ENCODE measurements at places on chromosomes 12 and 14. TPM values are rescaled to one million over a fixed set of nuclear protein-coding genes. Genes with fewer than 3 reads are reported as not detected.

DNA sequence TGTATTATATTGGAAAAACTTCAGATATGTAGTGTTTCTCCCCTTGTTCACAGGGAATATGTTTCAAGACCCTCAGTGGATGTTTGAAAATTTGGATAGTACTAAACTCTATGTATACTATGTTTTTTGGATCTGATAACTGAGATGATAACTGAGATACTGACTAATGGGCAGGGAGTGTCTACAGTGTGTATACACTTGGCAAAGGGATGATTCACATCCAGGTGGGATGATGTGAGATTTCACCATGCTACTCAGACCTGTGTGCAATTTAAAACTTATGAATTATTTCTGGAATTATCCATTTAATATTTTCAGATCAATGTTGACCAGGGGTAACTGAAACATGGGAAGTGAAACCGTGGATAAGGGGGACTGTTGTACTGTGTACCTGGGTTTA lies 13.8 kb downstream of the RAD51B start:
- no peak overlapping the region for H3K27ac ChIP-seq
- no peaks in the 10 kb centered on the region for H3K4me1 ChIP-seq
- H3K36me3 ChIP-seq: peaks cover 20% of the 10 kb centered on the region
- no peak overlapping the region for H3K4me3 ChIP-seq
- no peaks in the 10 kb centered on the region for H3K27me3 ChIP-seq

DNA sequence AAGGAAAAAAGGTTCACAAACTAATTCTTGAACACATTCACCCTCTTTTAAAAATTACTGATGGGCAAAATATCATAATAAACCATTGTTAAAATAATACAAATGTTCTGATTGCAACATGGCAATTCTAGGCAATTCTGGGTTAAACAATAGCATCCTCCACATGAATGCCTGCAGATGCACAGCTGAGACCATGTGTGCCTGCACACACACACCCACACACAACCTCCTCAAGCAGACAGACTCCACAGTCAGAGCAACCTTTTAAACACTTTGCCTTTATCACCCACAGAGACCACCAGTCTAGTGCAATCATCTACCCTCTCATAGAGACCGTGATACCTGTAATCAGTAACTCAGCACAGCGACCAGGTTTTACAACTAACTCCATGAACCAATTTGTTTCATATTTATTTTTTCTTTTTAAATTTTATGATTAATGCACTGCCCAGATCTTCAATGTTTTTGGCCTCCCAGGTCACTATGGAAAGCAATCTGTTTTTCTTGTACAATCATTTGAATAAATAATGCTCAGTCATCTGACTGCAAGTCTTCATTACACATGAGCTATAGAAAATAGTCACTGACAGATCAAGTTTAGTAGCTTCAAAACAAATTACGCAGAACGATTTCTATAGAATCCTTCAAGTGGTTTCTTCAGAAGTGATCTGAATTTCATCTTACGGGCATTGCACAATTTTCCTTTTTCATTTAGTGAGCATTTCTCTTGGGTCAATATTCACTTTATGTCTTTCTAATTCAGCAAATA lies 105.8 kb downstream of the PRKD1 start:
- no peaks in the 10 kb centered on the region for H3K36me3 ChIP-seq
- no peaks in the 10 kb centered on the region for H3K4me1 ChIP-seq
- H3K27me3 ChIP-seq: no peaks in the 10 kb centered on the region
- no peak overlapping the region for H3K4me3 ChIP-seq
- H3K27ac ChIP-seq: no peak overlapping the region

DNA sequence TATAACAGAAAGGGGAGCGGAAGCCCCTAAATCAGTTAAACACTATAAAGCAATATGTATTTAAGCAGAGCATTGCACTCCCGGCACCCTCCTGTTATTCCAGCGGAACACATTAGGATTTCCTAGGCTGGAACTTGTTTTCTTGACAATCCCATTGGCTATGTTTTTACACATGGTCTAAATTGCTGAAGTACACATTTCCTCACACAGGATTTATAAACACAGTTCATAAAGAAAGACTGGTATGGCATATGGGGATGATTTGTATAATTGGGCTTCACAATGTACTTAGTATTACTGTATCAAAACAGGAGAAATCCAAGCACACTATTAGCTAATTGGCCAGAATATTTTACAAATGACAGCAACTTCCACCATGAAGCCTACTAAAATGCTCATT lies 23.3 kb downstream of the PAX9 start:
- no peaks in the 10 kb centered on the region for H3K27me3 ChIP-seq
- H3K27ac ChIP-seq: no peak overlapping the region
- no peak for DNase-seq
- no peaks in the 10 kb centered on the region for H3K36me3 ChIP-seq
- no peak overlapping the region for H3K4me3 ChIP-seq

DNA sequence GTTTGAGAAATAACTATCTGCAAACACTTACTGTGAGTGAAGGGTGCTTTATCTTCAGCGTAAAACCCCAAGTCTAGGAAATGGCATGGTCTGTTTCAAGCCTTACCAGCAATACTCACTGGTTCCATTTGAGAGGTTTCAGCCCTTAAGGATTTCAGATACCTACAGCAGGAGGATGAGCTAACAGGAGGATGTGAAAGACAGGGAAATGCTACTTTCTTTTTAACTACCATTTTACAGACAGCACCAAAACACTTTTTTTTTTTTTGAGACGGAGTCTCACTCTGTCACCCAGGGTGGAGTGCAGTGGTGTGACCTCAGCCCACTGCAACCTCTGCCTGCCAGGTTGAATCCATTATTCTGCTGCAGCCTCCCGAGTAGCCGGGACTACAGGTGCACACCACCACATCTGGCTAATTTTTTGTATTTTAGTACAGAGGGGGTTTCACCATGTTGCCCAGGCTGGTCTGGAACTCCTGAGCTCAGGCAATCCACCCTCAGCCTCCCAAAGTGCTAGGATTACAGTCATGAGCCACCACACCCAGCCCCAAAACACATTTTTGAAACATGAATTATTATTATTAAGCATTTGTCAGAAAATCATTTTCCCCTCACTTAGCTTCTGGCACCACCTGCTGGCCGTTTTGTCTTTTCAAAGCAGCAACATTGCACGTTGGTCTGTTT lies 4.6 kb downstream of the MTRFR start:
- DNase-seq: peak; percentile 53
- H3K36me3 ChIP-seq: peaks cover 49% of the 10 kb centered on the region
- no peaks in the 10 kb centered on the region for H3K27me3 ChIP-seq
- no peaks in the 10 kb centered on the region for H3K4me1 ChIP-seq

GRCh38 chr12:62291864-62292760 lies 31.9 kb downstream of the USP15 start:
- no peaks in the 10 kb centered on the region for H3K4me1 ChIP-seq
- no peaks in the 10 kb centered on the region for H3K27me3 ChIP-seq
- H3K36me3 ChIP-seq: peaks cover 14% of the 10 kb centered on the region
- no peak overlapping the region for H3K4me3 ChIP-seq

- DNase-seq: peak; percentile 19
- H3K4me1 ChIP-seq: no peaks in the 10 kb centered on the region
- H3K4me3 ChIP-seq: no peak overlapping the region
- no peaks in the 10 kb centered on the region for H3K27me3 ChIP-seq
- no peak overlapping the region for H3K27ac ChIP-seq
- no peaks in the 10 kb centered on the region for H3K36me3 ChIP-seq
Observed at GRCh38 chr14:74984236-74985027, 18.3 kb upstream of the EIF2B2 start.

GRCh38 chr14:50260511-50260910 lies 29.1 kb upstream of the SOS2 start:
- H3K36me3 ChIP-seq: no peaks in the 10 kb centered on the region
- H3K27ac ChIP-seq: no peak overlapping the region
- no peak for DNase-seq

DNA sequence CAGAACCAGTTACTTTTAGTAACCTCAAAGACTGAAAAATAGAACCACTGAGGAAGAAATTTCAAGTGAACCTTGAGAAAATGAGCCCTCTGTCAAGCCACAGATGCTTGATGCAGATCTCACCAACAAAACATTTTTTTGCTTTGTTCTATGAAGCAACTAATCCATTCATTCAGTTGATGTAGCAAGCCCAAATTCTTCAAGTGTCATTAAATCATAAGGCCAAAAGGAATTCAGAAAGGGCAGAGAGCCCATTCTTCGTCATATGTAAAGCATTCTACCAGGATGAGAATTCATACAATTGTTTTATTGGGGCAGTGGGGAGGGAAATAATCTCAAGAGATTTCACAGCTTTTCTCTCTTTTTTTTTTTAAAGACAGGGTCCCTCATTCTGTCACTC lies 218.0 kb upstream of the RGS6 start:
- H3K27ac ChIP-seq: no peak overlapping the region
- 0 out of 2 replicates have a peak, but pooled peaks cover 5% of the 10 kb centered on the region for H3K4me1 ChIP-seq
- DNase-seq: no peak
- no peaks in the 10 kb centered on the region for H3K27me3 ChIP-seq
- H3K36me3 ChIP-seq: peaks cover 16% of the 10 kb centered on the region

GRCh38 chr12:106282457-106283097 lies 20.0 kb upstream of the TCP11L2 start:
- peak; percentile 76 for DNase-seq
- H3K4me1 ChIP-seq: no peaks in the 10 kb centered on the region
- H3K27me3 ChIP-seq: no peaks in the 10 kb centered on the region
- H3K4me3 ChIP-seq: no peak overlapping the region

GRCh38 chr14:66070542-66071319 lies 415.4 kb upstream of the CCDC196 start:
- H3K27ac ChIP-seq: no peak overlapping the region
- DNase-seq: peak; percentile 83
- H3K4me3 ChIP-seq: no peak overlapping the region
- no peaks in the 10 kb centered on the region for H3K36me3 ChIP-seq
- no peaks in the 10 kb centered on the region for H3K4me1 ChIP-seq

DNA sequence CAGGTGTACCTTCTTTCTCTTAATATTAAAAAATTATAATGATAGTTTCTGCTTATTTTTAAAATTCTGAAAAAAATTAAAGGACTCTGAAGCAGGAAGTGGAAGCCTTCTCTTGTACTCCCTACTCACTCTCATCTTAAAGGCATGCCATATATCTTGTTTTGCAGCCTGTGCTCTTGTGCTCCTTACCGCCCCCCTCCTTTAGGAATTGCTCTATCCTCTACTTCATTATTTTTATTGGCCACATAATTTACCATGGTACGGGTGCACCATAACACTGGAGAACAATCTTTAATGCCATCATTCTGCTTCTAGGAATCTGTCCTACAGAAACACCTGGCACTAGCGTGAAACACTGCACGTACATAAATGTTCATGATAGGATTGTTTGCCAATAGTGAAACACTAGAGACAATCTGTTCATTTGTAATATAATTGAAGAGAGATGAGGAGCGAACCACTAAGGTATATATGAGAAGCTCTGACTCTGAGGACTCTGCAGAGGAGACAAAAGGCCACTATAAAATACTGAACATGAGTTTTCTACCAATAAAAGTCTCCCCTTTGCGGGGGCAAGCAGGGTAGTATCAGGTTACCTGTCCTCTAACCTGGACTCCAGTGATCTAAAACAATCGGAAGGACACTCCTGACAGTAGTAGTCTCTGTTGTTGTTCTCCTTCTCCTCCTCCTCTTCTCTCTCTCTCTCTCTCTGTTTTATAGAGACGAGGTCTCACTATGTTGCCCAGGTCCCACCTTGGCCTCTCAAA lies 6.3 kb upstream of the NYNRIN start:
- no peaks in the 10 kb centered on the region for H3K36me3 ChIP-seq
- no peaks in the 10 kb centered on the region for H3K4me1 ChIP-seq
- no peaks in the 10 kb centered on the region for H3K27me3 ChIP-seq
- H3K4me3 ChIP-seq: no peak overlapping the region

GRCh38 chr14:101075801-101076413 lies 172.4 kb upstream of the RTL1 start:
- peaks cover 3% of the 10 kb centered on the region for H3K4me1 ChIP-seq
- H3K36me3 ChIP-seq: no peaks in the 10 kb centered on the region
- DNase-seq: no peak

- H3K36me3 ChIP-seq: peaks cover 15% of the 10 kb centered on the region
- H3K27ac ChIP-seq: no peak overlapping the region
- DNase-seq: peak; percentile 43
- peaks cover 2% of the 10 kb centered on the region for H3K4me1 ChIP-seq
- H3K4me3 ChIP-seq: no peak overlapping the region
Observed at GRCh38 chr12:121718653-121719239, 6.2 kb downstream of the TMEM120B start.

GRCh38 chr12:10226731-10227130 lies 14.1 kb downstream of the GABARAPL1 start:
- H3K4me3 ChIP-seq: no peak overlapping the region
- H3K4me1 ChIP-seq: no peaks in the 10 kb centered on the region
- peaks cover 32% of the 10 kb centered on the region for H3K36me3 ChIP-seq
- no peak for DNase-seq
- H3K27ac ChIP-seq: no peak overlapping the region
- H3K27me3 ChIP-seq: no peaks in the 10 kb centered on the region

- H3K27ac ChIP-seq: no peak overlapping the region
- no peaks in the 10 kb centered on the region for H3K4me1 ChIP-seq
- H3K4me3 ChIP-seq: no peak overlapping the region
- DNase-seq: no peak
Observed at GRCh38 chr12:75041472-75041871, 168.2 kb downstream of the KCNC2 start.

DNA sequence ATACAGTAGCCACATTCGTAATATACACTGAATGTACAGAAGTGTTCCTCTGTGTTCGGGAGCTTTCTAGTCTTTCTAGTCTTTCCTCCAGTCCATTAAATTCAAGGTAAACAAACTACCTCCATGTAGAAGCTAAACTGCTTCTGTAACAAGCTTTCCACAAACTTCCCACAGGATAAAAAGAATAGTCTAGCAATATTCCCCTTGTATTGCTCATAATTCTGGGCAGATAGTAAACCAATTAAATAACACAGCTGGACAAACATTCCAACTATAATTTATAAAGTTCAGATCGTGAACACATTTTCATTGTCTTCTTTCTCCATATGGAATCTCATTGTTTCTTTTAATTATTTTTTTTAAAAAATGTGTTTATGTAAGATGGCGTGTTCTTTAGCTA lies 307.2 kb downstream of the AEBP2 start:
- H3K4me3 ChIP-seq: no peak overlapping the region
- no peak overlapping the region for H3K27ac ChIP-seq
- H3K27me3 ChIP-seq: no peaks in the 10 kb centered on the region
- DNase-seq: no peak
- H3K36me3 ChIP-seq: peaks cover 7% of the 10 kb centered on the region

DNA sequence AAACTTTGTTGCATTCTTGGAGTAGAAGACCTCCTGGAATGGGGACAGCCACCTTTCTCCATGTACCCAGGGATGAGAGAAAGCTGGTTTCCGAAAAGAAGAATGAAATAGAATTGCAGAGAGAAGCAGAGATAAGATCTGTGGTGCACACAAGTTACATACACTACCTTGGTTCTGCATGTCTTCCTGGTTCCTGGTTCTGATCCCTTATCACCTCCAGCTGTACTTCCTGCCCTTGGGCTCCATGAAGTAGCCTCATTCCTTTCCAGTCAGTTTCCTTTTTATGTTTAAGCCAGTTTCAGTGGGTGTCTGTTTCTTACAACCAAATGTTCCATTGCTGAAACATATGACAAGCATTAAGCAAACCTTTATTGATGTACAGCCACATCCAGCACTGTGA lies 69.3 kb downstream of the FBXW8 start:
- H3K4me3 ChIP-seq: no peak overlapping the region
- no peaks in the 10 kb centered on the region for H3K4me1 ChIP-seq
- H3K27ac ChIP-seq: no peak overlapping the region
- H3K36me3 ChIP-seq: no peaks in the 10 kb centered on the region
- no peaks in the 10 kb centered on the region for H3K27me3 ChIP-seq

The TAS2R19 gene
- 2.6 TPM for total RNA-seq

The REP15 gene
- total RNA-seq: 1.3 TPM

The KRT83 gene
- total RNA-seq: not detected

The IAPP gene
- total RNA-seq: not detected

The PSMA6 gene
- total RNA-seq: 255 TPM

The NFE2 gene
- 1.5 TPM for total RNA-seq

The LMO3 gene
- not detected for total RNA-seq

The TEX22 gene
- 0.83 TPM for total RNA-seq

The JPH4 gene
- 6.7 TPM for total RNA-seq

The PXN gene
- 92.8 TPM for total RNA-seq

The SMCO2 gene
- total RNA-seq: 0.20 TPM
